ENCODE measurements at places on chromosomes 13 and 19. TPM values are rescaled to one million over a fixed set of nuclear protein-coding genes. Genes with fewer than 3 reads are reported as not detected.

GRCh38 chr19:42245231-42245630 lies 2.8 kb upstream of the GSK3A start:
- no peak overlapping the region for H3K27ac ChIP-seq
- no peaks in the 10 kb centered on the region for H3K27me3 ChIP-seq
- H3K4me1 ChIP-seq: peaks cover 35% of the 10 kb centered on the region
- H3K4me3 ChIP-seq: no peak overlapping the region
- DNase-seq: no peak

Gene F10
- total RNA-seq: not detected

DNA sequence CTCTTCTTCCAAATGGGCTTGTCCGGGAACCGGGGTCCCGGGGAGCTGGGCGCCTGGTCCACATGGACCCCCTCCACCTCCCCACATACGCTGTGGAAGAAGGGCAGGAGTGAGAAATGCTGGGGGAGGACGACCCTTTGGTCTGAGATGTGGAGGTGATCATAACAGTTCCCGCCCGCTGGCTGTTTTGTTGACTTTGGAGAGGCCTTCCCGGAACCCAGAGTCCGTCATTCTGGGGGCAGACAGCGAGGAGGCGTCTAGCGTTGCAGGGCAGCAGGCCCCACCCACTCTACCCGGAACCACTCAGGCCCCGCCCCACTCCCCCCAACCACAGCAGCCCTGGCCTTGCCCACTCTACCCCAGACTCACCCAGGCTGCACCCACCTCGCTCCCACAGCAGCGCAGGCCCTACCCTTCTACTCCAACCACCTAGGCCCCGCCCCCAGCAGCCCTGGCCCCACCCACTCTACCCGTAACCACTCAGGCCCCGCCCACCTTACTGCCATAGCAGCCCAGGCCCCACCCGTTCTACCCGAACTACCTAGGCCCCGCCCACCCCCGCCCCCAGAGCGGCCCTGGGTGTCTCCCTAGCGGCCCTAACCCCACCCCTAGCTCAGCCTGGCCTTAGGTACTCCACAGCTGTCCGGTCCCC lies 7.1 kb downstream of the GPR108 start:
- H3K27ac ChIP-seq: peak overlapping the region; percentile 64
- no peaks in the 10 kb centered on the region for H3K36me3 ChIP-seq
- H3K27me3 ChIP-seq: no peaks in the 10 kb centered on the region
- peaks cover 1% of the 10 kb centered on the region for H3K4me1 ChIP-seq
- DNase-seq: no peak

- H3K4me3 ChIP-seq: peak overlapping the region; percentile 91
- peaks cover 34% of the 10 kb centered on the region for H3K4me1 ChIP-seq
- H3K27me3 ChIP-seq: no peaks in the 10 kb centered on the region
- H3K36me3 ChIP-seq: no peaks in the 10 kb centered on the region
Measured at GRCh38 chr13:49791711-49792549, 552 bp downstream of the KPNA3 start.

- H3K4me1 ChIP-seq: peaks cover 20% of the 10 kb centered on the region
- H3K27ac ChIP-seq: peak overlapping the region; percentile 90
- no peaks in the 10 kb centered on the region for H3K36me3 ChIP-seq
- H3K4me3 ChIP-seq: peak overlapping the region; percentile 81
- no peaks in the 10 kb centered on the region for H3K27me3 ChIP-seq
Measured at GRCh38 chr19:40421993-40422747, 3.6 kb downstream of the SERTAD1 start.

Gene KIR3DL2
- 0.27 TPM for total RNA-seq

DNA sequence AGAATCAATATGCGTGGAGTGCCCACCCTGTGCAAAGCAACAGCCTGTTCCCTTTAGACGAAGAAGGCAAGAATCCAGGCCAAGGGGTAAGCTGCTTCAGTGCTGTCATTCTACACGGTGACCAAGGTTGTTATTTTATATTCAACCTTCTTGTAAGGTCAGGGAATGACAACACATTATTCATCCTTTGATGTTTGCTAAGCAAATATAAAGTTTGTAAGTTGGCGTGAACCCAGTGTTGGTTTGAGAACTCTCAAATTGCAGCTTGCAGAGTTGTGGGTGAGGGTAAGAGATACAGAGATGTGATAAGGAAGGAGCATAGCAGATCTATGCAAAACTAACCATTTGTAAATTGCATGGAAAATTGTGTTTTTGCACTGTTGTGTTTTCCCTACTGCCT lies 436.7 kb downstream of the FGF9 start:
- no peak overlapping the region for H3K27ac ChIP-seq
- H3K4me1 ChIP-seq: peaks cover 36% of the 10 kb centered on the region
- no peaks in the 10 kb centered on the region for H3K27me3 ChIP-seq
- H3K36me3 ChIP-seq: no peaks in the 10 kb centered on the region
- H3K4me3 ChIP-seq: no peak overlapping the region

Gene ADGRE3
- total RNA-seq: not detected

DNA sequence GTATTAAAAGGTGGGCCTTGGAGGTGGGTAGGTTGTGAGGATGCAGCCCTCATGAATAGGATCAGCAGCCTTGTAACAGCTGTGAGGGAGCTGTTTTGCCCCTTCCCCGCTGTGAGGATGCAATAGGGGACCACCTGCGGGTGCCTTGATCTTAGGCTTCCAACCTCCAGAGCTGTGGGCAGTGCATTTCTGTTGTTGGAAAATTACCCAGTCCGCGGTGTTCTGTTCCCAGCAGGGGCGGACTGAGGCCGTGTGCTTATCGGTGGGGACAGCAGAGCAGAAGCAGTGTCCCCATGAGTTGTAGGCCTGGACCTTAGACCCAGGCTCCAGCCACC lies 54.8 kb upstream of the TEX29 start:
- H3K36me3 ChIP-seq: peaks cover 7% of the 10 kb centered on the region
- DNase-seq: no peak
- no peak overlapping the region for H3K4me3 ChIP-seq
- no peak overlapping the region for H3K27ac ChIP-seq

- H3K36me3 ChIP-seq: no peaks in the 10 kb centered on the region
- H3K4me1 ChIP-seq: no peaks in the 10 kb centered on the region
- no peak overlapping the region for H3K4me3 ChIP-seq
- no peak for DNase-seq
Measured at GRCh38 chr13:18996627-18997051, 185.0 kb downstream of the TUBA3C start.

DNA sequence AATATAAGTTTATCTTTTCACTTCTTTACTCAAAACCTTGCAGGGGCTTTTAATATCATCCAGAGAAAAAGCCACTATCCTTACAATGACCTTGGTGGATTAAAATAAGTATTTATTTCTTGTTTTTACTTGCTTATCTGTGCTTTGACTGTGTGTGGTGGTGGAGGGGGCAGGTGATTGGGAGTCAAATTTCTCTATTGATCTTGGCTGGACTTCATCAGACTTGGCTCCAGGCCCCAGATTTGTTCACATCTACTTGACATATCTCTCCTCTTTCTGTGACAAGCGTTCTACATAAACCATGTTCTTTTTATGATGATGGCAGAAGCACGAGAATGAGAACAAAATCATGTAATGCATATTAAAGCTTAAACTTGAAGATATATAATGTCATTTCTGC lies 670.8 kb downstream of the PCDH17 start:
- DNase-seq: no peak
- no peaks in the 10 kb centered on the region for H3K36me3 ChIP-seq
- no peak overlapping the region for H3K4me3 ChIP-seq
- H3K4me1 ChIP-seq: no peaks in the 10 kb centered on the region
- H3K27me3 ChIP-seq: no peaks in the 10 kb centered on the region
- H3K27ac ChIP-seq: no peak overlapping the region

Gene C19orf67
- not detected for total RNA-seq

Gene LYPD3
- total RNA-seq: 1.2 TPM

DNA sequence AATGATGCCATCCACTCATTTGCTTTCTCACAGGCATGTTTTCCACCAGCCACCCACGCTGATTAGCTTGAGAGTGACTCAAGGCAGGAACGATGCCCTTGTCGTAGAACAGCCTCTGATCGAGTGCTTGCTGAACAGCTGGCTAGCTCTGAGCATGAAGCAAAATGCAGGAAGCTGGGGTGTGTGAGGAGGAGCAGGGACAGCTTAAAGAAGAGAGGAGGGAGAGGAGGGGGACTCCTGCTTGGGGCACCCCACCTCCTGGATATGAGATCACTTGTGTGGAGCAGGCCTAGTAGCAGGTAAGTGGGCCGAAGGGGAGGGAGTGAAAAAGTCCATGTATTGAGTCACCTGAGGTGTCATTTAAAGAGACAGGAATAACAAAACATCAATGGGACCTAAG lies 48.8 kb downstream of the IRS2 start:
- no peaks in the 10 kb centered on the region for H3K27me3 ChIP-seq
- H3K27ac ChIP-seq: no peak overlapping the region
- H3K4me3 ChIP-seq: no peak overlapping the region
- no peaks in the 10 kb centered on the region for H3K36me3 ChIP-seq
- H3K4me1 ChIP-seq: no peaks in the 10 kb centered on the region

Gene ADGRL1
- total RNA-seq: 5.8 TPM

- no peaks in the 10 kb centered on the region for H3K27me3 ChIP-seq
- H3K27ac ChIP-seq: no peak overlapping the region
- no peaks in the 10 kb centered on the region for H3K36me3 ChIP-seq
Measured at GRCh38 chr19:11373166-11373884, 1.1 kb upstream of the SWSAP1 start.

GRCh38 chr19:2820112-2820702 lies 539 bp downstream of the ZNF554 start:
- peak overlapping the region; percentile 57 for H3K27ac ChIP-seq
- no peaks in the 10 kb centered on the region for H3K27me3 ChIP-seq

GRCh38 chr13:100112186-100112838 lies 23.4 kb downstream of the PCCA start:
- no peaks in the 10 kb centered on the region for H3K36me3 ChIP-seq
- no peak for DNase-seq
- H3K4me1 ChIP-seq: no peaks in the 10 kb centered on the region
- no peak overlapping the region for H3K4me3 ChIP-seq
- H3K27me3 ChIP-seq: no peaks in the 10 kb centered on the region

GRCh38 chr19:18385675-18386542 lies at the start of gene GDF15:
TSS of gene GDF15 (plus strand) at chr19:18386158. CDS start at chr19:18386190, 32 bp downstream.
- H3K36me3 ChIP-seq: no peaks in the 10 kb centered on the region
- peaks cover 19% of the 10 kb centered on the region for H3K27me3 ChIP-seq
- no peak for DNase-seq
- H3K4me1 ChIP-seq: no peaks in the 10 kb centered on the region
- H3K4me3 ChIP-seq: peak within 1 kb of the TSS; percentile 37

Gene PSG11
- total RNA-seq: not detected

GRCh38 chr19:14405380-14405757 lies 13.8 kb downstream of the DDX39A start:
- H3K36me3 ChIP-seq: peaks cover 73% of the 10 kb centered on the region
- no peaks in the 10 kb centered on the region for H3K27me3 ChIP-seq
- H3K4me1 ChIP-seq: peaks cover 36% of the 10 kb centered on the region
- H3K27ac ChIP-seq: no peak overlapping the region

GRCh38 chr13:26060357-26060756 lies 8.5 kb upstream of the SHISA2 start:
- H3K36me3 ChIP-seq: no peaks in the 10 kb centered on the region
- H3K27ac ChIP-seq: no peak overlapping the region
- no peaks in the 10 kb centered on the region for H3K27me3 ChIP-seq
- no peak for DNase-seq
- H3K4me1 ChIP-seq: no peaks in the 10 kb centered on the region

GRCh38 chr19:6218491-6219146 lies 61.2 kb downstream of the MLLT1 start:
- H3K4me3 ChIP-seq: no peak overlapping the region
- H3K4me1 ChIP-seq: no peaks in the 10 kb centered on the region
- no peaks in the 10 kb centered on the region for H3K36me3 ChIP-seq
- no peaks in the 10 kb centered on the region for H3K27me3 ChIP-seq

- no peaks in the 10 kb centered on the region for H3K27me3 ChIP-seq
- DNase-seq: no peak
- peaks cover 14% of the 10 kb centered on the region for H3K4me1 ChIP-seq
- peak overlapping the region; percentile 26 for H3K4me3 ChIP-seq
Measured at GRCh38 chr19:16825312-16826052, 3.7 kb upstream of the SIN3B start.

DNA sequence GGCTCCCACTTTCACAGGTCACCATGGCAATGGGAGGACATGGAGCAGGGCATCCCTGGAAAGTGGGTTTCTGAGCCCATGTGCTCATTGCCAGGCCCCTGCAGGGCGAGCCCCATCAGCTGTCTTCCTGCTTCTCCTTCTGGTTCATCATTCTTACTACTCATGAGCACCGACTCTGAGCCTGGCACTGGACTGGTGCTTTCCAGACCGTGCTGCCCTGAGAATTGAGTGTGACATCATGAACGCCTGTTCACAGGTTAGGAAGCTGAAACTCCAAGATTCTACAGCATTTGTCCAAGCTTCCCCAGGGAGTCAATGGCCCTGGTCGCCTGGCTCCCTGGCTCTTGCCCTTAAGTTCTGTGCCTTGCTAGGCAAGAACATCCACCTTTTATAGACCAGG lies 210.4 kb upstream of the ZNF536 start:
- no peak for DNase-seq
- H3K36me3 ChIP-seq: no peaks in the 10 kb centered on the region
- H3K27ac ChIP-seq: no peak overlapping the region

- peaks cover 20% of the 10 kb centered on the region for H3K4me1 ChIP-seq
- no peaks in the 10 kb centered on the region for H3K27me3 ChIP-seq
- DNase-seq: no peak
- H3K36me3 ChIP-seq: no peaks in the 10 kb centered on the region
- no peak overlapping the region for H3K27ac ChIP-seq
Measured at GRCh38 chr19:56117376-56117884, 3.7 kb downstream of the ZNF787 start.

DNA sequence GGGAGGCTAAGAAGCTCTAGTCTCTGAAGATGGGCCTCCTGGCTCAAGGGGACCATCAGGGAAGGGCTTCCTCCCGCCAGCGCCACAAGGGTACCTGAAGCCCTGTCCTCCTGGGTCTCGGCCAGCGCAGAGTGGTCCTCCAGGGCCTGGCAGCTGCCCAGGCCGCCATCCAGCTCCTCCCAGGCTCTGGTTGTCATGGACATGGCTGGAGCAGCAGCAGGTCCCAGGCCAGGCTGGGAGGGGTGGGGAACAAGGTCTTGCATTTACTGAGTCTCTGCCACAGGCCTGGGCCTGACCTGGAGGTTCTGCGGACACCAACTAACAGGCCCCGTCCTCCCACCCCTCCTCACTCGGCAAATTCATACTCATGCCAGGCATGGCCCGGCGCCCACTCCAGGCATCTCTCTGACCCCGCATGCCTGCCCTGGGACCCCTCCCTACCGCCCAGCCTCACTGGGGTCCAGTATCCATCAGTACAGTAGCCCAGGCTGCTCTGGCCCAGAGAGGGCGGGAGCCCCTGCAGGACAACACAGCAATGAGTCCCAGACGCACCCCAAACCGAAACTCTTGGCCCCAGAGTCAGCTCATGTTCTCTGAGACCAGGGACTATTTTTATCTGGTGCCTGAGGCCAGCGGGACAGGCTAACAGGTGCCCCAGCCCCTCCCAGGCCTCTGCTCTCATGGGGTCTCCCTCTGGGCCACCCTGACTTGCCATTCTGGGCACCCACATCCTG lies 938 bp downstream of the JSRP1 start:
- H3K36me3 ChIP-seq: no peaks in the 10 kb centered on the region
- H3K27ac ChIP-seq: no peak overlapping the region
- peaks cover 40% of the 10 kb centered on the region for H3K4me1 ChIP-seq
- no peak overlapping the region for H3K4me3 ChIP-seq
- DNase-seq: no peak

Measured in CD8-positive, alpha-beta memory T cell (primary cell).